ENCODE measurements at places on chromosomes 5 and 9. TPM values are rescaled to one million over a fixed set of nuclear protein-coding genes. Genes with fewer than 3 reads are reported as not detected.

- no peak for DNase-seq
Measured at GRCh38 chr5:72195581-72195980, 88.3 kb downstream of the MAP1B start.

FAM169A gene
- 3.5 TPM for polyA plus RNA-seq

- DNase-seq = no peak
Measured at GRCh38 chr5:84213861-84214260, 170.8 kb downstream of the EDIL3 start.

DNA sequence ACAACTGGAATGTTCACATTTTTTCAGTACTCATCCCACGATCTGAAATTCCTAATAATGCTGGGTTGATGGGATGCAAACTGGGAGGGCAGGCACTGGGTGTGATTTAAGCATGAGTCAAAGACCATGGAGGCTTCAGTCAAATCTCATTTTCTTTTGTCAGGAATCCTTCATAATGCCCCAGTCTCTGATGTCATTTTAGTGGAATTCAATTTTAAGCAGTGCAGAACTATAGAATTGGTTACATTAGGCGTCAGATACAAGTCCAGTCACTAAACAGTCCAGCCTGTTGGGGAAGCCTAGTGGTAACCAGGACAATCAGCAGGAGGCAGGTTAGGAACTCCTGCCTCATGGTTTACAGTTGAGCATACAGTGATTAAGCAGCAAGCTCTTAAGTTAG is 41.0 kb upstream of the TMEM215 start:
- DNase-seq = no peak

NKD2 gene
- 7.9 TPM for polyA plus RNA-seq

DNA sequence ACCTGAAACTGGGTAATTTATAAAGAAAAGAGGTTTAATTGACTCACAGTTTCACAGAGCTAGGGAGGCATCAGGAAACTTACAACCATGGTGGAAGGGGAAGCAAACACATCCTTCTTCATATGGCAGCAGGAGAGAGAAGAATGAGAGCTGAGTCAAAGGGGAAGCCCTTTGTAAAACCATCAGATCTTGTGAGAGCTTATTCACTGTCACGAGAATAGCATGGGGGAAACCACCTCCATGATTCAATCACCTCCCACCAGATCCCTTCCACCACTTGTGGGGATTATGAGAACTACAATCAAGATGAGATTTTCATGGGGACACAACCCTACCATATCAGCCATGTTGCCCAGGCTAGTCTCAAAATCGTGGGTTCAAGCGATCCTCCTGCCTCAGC is 143.4 kb downstream of the FGF18 start:
- no peak for DNase-seq

DNA sequence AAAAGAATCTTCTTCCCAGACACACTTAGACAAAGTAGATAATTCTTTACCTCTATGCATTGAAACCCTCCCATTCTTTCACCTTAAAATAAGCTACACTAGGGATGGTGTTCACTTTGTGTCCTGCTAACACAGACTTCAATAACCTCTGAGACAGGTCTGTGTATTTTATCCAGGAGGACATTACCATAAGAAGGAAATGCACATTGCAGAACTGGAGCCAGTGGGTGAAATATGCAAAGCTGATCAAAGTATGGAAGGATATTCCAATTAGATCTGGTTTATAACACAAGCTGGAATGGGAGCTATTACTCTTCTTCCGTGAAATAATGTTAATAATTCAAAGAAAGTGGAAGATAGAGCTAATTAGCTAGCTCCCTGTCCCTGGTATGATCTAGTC is 204.1 kb downstream of the BRINP1 start:
- no peak for DNase-seq

GRCh38 chr5:73544429-73545402 is 20.7 kb downstream of the ANKRA2 start:
- DNase-seq = no peak

ANKRD55 gene
- 0.26 TPM for polyA plus RNA-seq

BARHL1 gene
- polyA plus RNA-seq = not detected

CTXN3 gene
- polyA plus RNA-seq = 79.2 TPM
